ENCODE measurements at places on chromosomes 2 and 18.

DNA sequence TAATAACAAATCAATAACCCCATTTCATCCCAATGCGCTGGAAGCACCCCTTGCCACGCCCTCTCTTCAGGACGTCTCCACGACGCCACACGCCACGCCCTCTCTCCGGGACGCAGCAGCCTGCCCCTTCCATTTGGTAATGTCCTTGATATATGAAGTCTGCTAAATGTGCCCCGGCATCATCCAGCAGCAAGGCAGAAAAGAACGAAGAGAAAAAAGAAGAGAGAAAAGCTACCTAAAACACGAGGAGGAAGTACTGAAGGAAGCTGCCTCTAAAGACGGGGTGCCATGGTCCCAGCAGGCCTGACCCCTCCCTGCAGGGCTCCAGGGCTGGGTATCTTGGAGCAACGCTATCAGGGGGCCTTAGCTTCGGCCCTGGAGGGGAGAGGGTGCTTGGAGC is 41.8 kb downstream of the CNGA3 start:
- no peak for DNase-seq

DNA sequence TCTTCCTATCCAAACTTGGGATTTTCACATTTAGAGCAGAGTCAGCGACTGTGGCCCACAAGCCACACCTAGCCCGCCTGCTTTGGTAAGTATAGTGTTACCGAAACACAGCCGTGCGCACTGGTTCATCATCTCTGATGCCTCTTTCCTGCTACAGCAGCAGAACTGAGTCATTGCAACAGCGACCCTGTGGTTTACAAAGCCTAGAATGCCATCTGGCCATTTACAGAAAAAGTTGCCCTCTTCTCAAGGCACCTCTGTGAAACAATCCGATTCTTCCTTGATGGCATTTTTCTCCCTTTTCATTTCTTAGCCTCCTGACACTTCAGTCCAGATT is 10.7 kb upstream of the IAH1 start:
- no peak for DNase-seq

- DNase-seq = no peak
These were observed 38.4 kb downstream of the ADD2 start for GRCh38 chr2:70729647-70730046.

- no peak for DNase-seq
These were observed 55.2 kb upstream of the SEMA4C start for GRCh38 chr2:96924775-96925747.

DNA sequence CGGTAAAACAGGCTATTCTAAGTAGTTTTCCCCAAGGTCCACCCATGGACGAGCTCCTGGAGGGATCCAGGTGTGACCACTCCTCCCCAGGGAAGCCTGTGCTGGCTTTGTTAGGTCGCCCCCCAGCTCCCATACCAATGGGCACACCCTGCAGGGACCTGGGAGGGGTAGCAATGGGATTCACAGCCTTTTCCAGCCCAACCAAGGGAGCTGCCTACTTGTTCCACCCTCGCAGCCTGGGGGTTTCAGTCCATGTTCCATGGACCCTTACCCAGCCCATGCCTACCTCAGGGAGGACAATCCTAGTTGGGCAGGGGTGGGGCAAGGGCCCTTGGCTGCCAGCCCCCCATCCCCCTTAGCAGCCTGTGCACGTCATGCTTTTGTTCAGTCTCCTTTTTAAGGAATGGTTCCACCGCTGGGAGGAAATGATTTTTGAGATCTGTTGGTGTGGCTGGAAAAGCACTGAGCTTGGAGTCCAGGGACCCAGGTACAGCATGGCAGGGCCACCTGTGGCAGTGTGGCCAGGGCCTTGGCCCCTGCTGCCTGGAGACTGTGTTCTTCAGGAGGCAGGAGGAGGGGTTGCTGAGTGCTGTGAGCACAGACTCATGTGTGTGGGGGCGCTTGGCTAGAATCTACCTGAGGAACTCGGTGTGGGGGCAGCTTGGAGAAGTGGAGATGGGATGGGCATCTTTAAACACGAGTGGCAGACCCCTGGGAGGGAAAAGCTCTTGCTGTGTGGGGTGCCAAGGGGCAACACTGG is 166.8 kb downstream of the TWIST2 start:
- DNase-seq = no peak

DNA sequence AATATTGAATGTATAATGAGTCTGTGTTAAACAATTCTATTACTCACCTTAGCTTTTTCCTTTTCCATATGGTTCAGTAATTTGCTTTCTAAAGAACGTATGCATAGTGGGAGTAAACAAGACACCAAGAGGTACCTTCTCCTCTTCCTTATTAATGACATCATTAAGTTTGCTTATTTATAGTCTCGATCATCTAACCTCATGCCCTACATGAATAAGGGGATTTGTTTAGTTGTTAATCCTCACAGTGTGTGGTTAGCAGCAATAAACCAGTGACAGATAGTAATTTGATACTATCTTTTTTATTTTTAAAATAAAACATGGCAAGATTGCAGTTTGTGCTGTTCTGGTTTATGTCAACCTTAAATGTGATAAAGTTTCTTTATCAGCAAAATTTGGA is 69.7 kb downstream of the COBLL1 start:
- DNase-seq = no peak

DNA sequence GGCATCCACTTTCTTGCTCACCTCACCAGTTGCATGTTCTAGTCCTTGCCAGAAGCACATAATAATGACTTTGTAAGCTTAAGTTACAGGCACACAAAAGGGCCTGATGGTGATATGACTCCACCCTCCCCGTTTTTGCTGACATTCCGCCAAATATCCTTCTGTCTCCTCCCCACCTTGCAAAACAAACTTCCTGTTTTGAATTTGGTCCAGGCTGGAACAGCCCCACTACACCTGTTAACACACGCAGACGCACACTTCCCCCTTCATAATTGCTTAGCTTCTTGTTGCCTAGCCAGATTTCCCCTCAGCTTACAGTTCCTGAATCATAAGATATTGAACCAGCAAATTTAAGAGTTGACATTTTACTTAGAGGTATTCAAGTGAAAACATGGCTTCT is at the start of gene MGAT5:
Gene MGAT5 (plus strand): TSS at position 269 of the 400 bp plus-strand sequence. CDS start 332 bp downstream, outside the sequence.
- DNase-seq = no peak

Measured in stimulated activated CD8-positive, alpha-beta memory T cell treated with anti-CD3 and anti-CD28 coated beads, Interleukin-15, amount 100 ng/mL, for 24 hours (primary cell).